A549 treated with Hydrocortisone at 1 μM for 4 hours (cell line): ENCODE measurements at places on chromosomes 2 and 18. TPM values are rescaled to one million over a fixed set of nuclear protein-coding genes. Genes with fewer than 3 reads are reported as not detected.

Gene LTBP1
- 22.2 to 41.7 TPM (median 31.2 TPM) in 5 replicates for total RNA-seq

Gene NPPC
- 0.21 to 0.37 TPM (median 0.28 TPM) in 4 of 5 replicates, not detected in the other for total RNA-seq

Gene GALNT5
- 1.9 to 2.8 TPM (median 2.1 TPM) in 5 replicates for total RNA-seq

Gene DARS1
- 52.3 to 66.4 TPM (median 57.2 TPM) in 5 replicates for total RNA-seq

Gene DSC1
- not detected in 5 replicates for total RNA-seq

Gene FABP1
- total RNA-seq, result 0.24 TPM in 1 of 5 replicates, not detected in the others

Gene IL18RAP
- total RNA-seq, result 0.03 to 0.09 TPM (median 0.06 TPM) in 4 of 5 replicates, not detected in the other

Gene CRYGC
- not detected in 5 replicates for total RNA-seq

Gene SCG2
- 0.90 to 1.3 TPM (median 0.98 TPM) in 5 replicates for total RNA-seq

Gene ZC3H6
- total RNA-seq, result 0.29 to 0.69 TPM (median 0.31 TPM) in 5 replicates

Gene TRIM43
- total RNA-seq, result 0.07 to 0.15 TPM (median 0.08 TPM) in 3 of 5 replicates, not detected in the others

Gene SPATA3
- total RNA-seq, result not detected in 5 replicates

Gene DNMT3A
- 6.7 to 9.0 TPM (median 8.3 TPM) in 5 replicates for total RNA-seq

Gene CCDC102B
- 0.18 to 0.81 TPM (median 0.28 TPM) in 4 of 5 replicates, not detected in the other for total RNA-seq

Gene TFPI
- 39.7 to 63.5 TPM (median 50.6 TPM) in 5 replicates for total RNA-seq

Gene HRH4
- not detected in 5 replicates for total RNA-seq

Gene C1QL2
- 0.37 to 0.61 TPM (median 0.48 TPM) in 5 replicates for total RNA-seq

Gene BARD1
- 3.6 to 9.8 TPM (median 5.6 TPM) in 5 replicates for total RNA-seq

Gene LBX2
- 2.4 to 4.3 TPM (median 3.6 TPM) in 5 replicates for total RNA-seq

Gene FHL2
- 54.4 to 65.3 TPM (median 59.1 TPM) in 5 replicates for total RNA-seq

Gene REG1B
- not detected in 5 replicates for total RNA-seq

Gene ANXA4
- 321 to 371 TPM (median 353 TPM) in 5 replicates for total RNA-seq

Gene SLC14A1
- total RNA-seq, result 0.11 TPM in 1 of 5 replicates, not detected in the others

Gene ASB18
- not detected in 5 replicates for total RNA-seq

Gene ZSWIM2
- total RNA-seq, result not detected in 5 replicates

Gene RIT2
- not detected in 5 replicates for total RNA-seq

Gene NCKAP1
- total RNA-seq, result 87.8 to 113 TPM (median 105 TPM) in 5 replicates

Gene GALM
- 15.0 to 22.0 TPM (median 15.4 TPM) in 5 replicates for total RNA-seq

Gene IL1F10
- total RNA-seq, result not detected in 5 replicates

Gene POLR1A
- total RNA-seq, result 19.9 to 25.9 TPM (median 21.7 TPM) in 5 replicates

Gene LYPD1
- 14.6 to 20.6 TPM (median 15.7 TPM) in 5 replicates for total RNA-seq
